ENCODE measurements at places on chromosomes 5 and 9. TPM values are rescaled to one million over a fixed set of nuclear protein-coding genes. Genes with fewer than 3 reads are reported as not detected.

- no peak for DNase-seq
Observed at GRCh38 chr5:152801886-152802285, 396.8 kb upstream of the NMUR2 start.

DNA sequence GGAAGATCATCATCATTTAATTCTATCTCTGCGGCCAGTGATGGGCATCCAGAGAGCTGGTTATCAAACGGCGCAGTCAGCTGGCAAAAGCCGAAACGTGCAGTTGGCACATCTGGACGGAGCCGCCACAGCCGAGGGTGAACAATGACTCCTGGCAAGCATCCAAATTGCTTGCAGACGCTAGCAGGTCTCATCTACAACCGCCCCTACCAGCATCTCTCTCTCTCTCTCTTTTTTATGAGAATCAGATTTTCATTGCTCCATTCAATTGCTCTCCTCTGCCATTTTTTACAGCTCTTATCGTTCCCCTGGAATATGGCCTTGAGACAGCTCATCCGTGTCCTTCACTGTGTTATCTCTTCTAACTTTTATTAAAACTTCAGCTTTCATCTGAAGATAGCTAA lies 165.2 kb downstream of the MAPKAP1 start:
- no peak for DNase-seq

DNA sequence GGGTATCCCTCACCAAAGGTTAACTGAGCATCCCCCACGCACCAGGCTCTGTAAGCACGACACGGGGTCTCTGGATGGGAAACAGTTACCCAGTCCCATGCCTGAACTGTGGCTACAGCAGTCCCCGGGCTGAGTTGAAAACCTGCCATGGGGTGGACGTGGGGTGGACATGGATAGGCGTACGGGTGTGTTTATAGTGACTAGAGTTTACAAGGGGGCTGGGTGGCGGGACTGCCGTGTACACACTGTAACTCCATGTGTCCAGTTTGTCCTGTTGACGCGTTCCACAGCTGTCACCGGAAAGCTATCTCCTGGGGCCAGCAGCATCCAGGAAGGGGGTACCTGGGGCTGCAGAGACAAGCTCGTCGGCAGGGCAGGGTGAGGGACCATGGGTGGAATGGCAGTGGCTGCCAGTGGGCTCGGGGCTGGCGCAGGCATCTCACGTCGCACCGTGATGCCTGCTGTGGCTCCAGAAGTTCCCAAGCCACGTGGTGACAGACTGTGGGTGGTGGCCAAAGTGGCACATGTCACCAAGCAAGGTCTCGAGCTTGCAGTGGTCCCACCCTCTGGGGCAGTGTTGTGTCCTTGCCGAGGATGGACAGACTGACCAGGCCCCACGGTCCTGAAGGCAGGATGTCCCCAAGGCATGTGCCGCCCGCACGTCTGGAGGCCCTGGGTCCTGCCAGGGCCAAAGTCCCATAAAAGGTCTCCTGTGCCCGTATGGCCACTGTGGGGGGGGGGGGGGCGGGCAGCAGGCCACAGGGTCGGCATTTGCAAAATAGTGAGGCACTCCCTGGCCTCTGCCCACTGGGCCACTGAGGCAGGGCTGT lies 29.3 kb upstream of the RNF130 start:
- no peak for DNase-seq

The TMEM252 gene
- total RNA-seq: not detected

The COL27A1 gene
- total RNA-seq: 10.2 TPM

DNA sequence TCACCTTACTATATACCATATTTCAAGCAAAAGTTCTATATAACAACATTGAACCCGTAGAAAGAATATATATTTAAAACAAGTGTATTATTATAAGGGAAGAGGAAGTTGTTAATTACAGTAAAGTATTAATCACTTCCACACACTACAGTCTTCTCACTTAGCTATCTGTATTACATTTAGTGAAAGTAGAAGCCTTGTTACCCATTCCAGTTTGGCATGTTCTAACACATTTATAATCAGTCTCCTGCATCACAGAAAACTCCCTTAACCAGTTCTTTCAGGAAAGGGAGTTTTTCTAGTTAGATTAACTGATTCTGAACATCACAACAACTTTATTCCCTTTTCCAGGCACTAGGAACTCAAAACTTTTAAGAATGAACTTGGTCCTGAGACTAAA lies 6.9 kb downstream of the RAB14 start:
- no peak for DNase-seq

The BAAT gene
- total RNA-seq: not detected

GRCh38 chr9:83473488-83473971 lies 64.7 kb downstream of the FRMD3 start:
- no peak for DNase-seq

GRCh38 chr5:137611794-137612435 lies 112.8 kb upstream of the SPOCK1 start:
- no peak for DNase-seq

DNA sequence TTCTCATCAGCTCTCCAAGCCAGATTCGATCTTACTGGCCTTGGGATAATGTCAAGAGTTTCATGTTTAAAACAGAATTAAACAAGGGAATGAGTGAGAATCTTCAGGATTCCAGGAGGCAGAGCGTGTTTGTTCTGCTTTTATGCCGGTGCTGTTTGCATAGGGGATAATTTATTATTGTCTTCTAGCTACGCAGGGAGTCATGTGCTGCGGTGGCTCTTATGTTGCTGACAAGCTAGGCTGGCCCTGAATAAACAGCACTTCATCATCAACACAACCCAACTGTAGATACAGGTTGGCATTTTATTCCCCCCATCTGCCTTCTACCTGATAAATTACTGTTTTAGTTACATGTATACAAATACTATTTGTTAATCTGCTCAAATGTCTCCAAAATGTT lies 47.1 kb upstream of the PCA3 start:
- no peak for DNase-seq

DNA sequence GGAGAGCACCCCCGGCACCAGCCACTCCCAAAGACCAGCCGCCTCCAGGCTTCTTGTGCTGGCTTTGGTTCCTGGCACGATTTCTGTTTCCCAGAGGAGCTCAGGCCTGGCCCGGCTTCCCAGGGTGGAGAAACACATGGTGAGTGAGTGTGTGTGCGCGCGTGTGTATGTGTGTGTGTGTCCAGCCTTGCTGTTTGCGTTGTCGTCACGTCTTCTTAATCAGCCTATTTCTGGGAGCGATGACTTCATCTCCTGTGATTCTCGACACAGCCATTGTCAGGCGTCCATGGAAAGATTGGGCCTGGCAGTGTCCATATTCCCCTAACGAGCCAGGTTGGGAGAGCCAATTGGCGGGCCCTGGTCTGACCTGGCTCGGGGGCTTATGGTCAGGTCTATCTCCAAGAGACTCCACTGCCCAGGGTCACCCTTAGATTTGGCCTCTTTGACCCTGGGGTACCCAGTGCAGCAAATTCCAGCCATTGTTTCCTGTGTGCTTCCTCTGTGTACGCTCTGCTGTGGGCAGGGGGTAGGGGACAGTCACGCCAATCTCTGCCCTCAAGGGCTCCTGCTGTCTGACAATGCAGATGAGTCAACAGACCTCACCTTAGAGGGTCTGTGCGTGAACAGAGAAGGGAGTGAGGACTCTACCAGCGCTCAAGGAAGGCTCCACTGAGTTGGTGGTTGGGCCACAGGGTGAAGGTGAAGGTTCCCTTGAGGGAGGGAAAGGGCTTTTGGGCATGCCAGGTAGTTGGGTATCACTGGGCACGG lies 73.8 kb downstream of the DAB2IP start:
- DNase-seq: peak; percentile 70

The SAXO1 gene
- total RNA-seq: not detected

The CDC42SE2 gene
- 30.1 TPM for total RNA-seq

DNA sequence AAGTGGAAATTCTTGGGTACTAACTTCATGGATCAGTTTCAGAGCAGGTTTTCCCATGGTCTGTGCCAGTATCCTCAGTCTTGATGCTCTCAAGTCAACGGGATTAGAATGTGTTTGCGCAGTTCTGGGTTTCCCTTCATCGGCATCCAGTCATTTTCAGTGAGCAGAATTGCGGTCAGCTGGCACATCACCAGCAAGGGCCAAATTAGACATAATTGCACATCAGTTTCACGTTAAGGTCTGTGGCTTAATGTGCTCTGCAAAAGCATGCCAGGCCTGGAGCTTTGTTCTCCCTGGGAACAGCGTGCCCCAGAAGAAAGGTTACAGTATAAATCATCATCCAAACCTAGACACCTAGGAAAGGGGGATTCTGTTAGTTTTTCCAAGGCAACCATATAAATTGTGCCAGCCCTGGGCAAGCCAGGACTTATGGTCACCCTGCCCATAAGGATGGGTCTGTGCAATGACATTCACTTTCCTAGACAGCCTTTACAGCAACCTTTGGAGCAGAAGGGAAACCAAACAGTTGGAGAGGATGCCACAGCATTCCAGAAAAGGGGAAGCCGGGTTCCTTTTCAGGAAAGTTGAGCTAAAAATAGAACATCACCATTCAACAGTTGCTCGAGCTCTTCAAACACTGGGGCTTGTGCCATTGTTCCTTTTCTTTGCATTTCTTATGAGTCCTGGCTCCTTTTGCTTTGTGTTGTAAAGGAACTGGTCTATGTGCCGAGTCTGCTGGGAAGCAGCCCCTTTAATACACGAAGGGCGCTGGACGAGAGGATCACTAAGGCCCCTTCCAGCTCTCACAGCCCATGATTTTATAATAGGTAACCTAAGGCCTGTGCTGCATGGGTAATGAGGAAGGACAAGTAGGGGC lies 23.1 kb downstream of the IQGAP2 start:
- DNase-seq: no peak

GRCh38 chr5:149317281-149318048 lies 27.8 kb upstream of the GRPEL2 start:
- no peak for DNase-seq

DNA sequence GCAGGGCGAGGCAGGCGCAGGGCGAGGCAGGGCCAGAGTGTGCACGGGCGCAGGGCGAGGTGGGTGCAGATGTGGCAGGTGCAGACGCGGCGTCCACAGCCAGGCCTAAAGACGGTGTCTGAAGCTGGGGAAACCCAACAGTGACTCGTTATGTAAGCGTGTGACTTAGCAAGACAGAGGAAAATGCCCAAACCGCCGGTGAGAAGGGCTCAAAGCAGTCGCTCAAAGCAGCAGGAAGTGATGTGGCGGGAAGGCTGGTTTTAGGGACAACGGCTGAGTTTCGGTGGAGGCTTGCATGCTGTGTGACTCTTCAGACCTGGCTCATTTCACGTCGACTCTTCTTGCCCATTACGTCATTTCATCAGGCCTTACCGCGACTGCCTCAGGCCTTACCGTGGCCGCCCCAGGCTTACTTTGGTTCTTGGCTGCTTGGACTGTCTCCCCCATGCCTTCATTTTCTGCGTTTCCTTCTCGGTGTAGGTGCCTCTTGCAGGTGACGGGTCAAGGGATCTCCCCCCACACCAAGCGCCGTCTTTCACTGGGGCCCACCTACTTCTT lies 50.5 kb upstream of the EXOC3 start:
- DNase-seq: no peak

DNA sequence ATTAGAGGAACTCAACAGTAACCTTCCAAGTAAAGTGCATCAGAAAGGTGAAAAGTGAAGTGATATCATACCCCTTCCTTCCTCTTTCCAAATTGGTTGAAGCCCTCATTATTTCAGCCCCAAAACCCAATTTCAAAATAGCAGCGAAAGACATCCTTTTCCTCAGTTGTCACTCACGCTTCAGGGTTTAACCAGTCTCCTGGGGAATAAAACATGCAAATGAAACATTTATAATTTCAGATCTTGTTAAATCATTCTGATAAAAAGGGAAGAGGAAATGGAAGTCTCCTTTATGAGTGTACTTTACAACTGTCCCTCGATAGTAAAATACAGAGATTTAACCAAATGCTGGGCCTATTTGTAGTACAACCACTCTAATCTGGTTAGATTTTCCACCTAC lies 22.5 kb downstream of the TRPM6 start:
- no peak for DNase-seq

The OBP2B gene
- total RNA-seq: not detected

- no peak for DNase-seq
Observed at GRCh38 chr5:66529704-66530103, 66.5 kb upstream of the MAST4 start.

DNA sequence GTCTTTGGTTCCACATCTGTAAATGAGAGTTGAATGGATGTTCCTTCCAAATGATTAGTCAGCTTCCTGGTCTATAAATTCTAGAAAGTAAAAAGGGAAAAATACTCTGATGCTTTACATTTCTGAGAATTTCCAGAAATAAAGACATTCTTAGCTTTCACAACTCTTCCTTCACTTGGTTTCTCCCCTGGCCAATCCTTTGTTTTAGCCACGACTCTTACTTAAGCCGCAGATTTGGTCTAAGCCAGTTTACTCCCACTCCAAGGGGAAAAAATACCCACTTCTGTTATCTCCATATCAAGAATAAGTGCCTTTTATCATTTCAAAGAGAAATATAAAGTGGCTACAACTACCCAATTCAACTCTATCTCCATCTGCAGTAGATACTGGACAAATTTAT lies 29.7 kb downstream of the PWWP2A start:
- no peak for DNase-seq

DNA sequence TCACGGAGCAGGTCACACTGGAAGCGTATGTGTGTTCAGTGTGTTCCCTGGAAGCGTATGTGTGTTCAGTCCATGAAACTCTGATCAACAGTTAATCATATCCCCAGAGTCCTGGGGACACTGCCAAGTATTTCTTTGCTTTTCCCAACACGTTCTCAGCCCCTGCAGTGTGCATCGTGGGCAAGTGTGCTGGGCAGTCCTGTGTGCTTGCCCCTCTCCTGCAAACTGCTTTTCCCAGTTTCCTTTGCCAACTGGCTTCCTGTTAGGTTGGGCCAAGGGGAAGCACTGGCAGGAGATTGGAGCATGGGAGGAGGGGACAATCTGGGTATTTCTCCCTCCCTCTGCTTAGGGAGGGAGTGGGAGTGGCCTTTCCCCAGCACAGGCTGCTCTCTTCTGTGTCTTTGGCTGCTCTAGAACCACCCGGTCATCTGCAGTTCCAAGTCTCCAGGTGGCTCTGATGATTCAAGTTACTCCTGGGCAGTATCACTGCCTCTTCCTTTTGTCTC lies 36.8 kb upstream of the NEK6 start:
- DNase-seq: no peak

The SLC4A9 gene
- total RNA-seq: 0.74 TPM

- no peak for DNase-seq
Observed at GRCh38 chr5:64767959-64768357, 533 bp downstream of the SREK1IP1 start.

The KIF12 gene
- total RNA-seq: 0.12 TPM

DNA sequence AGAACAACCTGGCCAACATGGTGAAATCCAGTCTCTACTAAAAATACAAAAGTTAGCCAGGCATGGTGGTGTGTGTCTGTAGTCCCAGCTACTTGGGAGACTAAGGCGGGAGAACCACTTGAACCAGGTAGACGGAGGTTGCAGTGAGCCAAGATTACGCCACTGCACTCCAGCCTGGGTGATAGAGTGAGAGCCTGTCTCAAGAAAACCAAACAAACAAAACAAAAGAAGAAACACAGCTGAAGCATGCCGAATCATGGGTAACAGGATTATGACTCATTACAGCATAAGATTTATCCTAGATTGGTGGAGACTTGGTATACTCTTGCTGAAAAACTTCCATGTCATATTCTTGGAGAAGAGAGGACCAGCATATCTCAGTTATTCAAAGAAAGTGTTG lies 236.7 kb upstream of the CCNH start:
- DNase-seq: no peak

The PHYHD1 gene
- total RNA-seq: 26.4 TPM
